ENCODE measurements at places on chromosomes 1 and 21. TPM values are rescaled to one million over a fixed set of nuclear protein-coding genes. Genes with fewer than 3 reads are reported as not detected.

TMEM82 gene
- total RNA-seq, result not detected

CLCA1 gene
- not detected for total RNA-seq

PLEKHN1 gene
- 8.2 TPM for total RNA-seq

RCAN3 gene
- total RNA-seq, result 59.3 TPM

WNT3A gene
- total RNA-seq, result not detected

WDR26 gene
- 118 TPM for total RNA-seq

AMY2B gene
- total RNA-seq, result 6.7 TPM

FUCA1 gene
- 6.3 TPM for total RNA-seq

CFAP107 gene
- not detected for total RNA-seq

BACE2 gene
- 2.2 TPM for total RNA-seq

- DNase-seq, result no peak
Observed at GRCh38 chr1:11334821-11335220, 61.8 kb downstream of the UBIAD1 start.

DNA sequence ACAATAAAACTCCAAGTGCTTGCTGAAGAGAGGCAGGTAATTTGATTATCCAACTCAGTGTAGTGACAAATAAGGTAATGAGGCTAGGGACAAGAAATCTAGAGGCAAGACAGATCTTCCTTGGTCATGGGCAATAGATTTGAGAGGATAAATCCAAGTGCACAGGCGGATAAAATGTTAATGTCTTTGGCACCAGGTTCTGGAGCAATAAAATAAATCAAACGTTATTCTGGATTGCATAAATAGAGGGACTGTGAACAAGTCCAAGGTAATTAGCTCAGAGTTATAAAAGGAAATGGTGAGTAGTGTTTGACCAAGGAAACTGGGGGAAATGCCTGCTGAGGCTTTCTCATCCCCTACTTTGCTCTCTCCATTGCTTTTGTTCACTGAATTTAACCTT lies 329.3 kb upstream of the PROX1 start:
- DNase-seq, result no peak

DNA sequence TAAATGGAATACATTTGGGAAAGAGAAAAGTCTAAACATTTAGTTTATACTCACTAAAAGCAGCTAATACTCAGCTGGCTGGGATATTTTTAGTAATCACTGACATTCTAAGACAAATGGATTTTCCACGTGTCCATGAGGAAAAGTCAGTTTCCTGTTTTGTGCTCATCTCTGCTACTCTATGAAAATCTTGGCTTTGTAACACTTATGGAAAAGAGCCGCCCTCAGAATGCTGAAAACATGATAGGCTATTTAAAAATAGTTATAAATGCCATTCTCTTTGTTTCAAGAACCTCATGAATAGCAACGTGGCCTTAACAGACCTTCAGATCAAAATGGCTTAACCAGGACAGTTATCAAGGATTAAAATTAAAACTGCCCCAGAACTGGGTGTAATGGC lies 29.9 kb downstream of the MRAP start:
- DNase-seq, result no peak

DNA sequence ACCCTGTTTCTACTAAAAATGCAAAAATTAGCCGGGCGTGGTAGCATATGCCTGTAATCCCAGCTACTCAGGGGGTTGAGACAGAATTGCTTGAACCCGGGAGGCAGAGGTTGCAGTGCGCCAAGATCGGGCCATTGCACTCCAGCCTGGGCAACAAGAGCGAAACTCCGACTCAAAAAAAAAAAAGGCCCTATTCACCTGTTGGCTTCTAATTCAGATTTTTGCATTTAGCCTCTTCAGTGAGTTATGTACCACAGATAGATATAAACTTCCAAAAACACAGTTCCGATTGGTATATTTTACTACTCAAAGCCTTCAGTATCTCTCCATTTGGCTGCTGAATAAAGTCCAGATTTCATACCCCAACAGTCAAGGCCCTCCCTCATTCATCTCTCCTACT lies 42.7 kb downstream of the POU2F1 start:
- DNase-seq, result no peak

DNA sequence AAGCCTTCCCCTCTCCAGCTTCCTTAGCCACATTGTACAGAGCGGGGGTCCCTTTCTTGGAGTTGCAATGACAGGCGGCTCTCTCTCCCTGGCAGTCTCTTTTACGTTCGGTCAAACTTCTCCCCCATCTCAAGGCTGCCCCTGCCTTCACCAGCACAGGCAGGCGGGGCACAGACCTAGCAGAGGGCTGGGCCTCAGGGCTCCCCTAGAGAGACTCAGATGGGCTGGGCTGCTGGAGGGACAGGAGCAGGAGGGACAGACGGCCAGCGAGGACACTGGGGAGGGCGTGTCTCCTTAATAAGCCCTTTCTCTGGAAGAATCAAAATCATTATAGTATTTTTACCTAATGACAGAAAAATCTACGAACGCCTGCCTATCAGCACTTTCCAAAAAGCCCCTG lies 79.6 kb downstream of the CASZ1 start:
- DNase-seq, result no peak

DNA sequence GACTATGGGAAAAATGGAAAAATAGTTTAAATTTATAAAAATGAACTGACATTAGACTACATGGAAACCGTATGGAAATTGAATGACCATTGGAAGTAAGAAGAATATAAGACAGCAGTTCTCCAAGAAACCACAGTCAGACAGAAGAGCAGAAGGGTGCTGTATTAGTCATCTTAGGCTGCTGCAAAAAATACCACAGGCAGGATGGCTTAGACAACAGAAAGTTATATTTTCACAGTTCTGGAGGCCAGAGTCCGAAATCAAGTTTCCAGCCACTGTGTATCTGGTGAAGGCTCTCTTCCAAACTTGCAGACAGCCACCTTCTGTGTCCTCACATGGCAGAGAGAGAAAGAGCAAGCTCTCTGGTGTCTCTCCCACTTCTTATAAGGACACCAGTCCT lies 175.2 kb downstream of the DSCAM start:
- no peak for DNase-seq

DNA sequence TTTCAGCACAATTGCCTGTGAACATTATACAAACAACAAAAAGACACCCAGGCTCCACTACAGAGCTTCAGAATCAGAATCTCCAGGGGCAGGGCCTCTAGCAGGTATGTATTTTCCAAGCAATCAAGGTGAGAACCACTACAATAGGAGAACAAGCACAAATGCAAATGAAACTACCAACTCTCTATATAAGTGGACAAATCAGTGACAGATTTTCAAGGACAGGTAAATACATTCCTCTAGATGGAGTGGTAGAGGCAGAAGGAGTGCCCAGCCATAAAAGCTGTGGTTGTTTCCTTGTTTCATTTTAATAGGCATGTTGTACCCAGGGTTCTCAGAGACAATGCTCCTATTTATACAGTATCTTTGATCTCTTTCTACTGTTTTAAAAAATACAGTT lies 20.1 kb upstream of the CCDC17 start:
- no peak for DNase-seq

GRCh38 chr1:203996126-203996525 lies 76.8 kb upstream of the SOX13 start:
- DNase-seq, result no peak

GRCh38 chr1:212743901-212744475 lies 44.3 kb upstream of the BATF3 start:
- no peak for DNase-seq

- DNase-seq, result no peak
Observed at GRCh38 chr1:51927029-51927428, 48.5 kb upstream of the NRDC start.

DNA sequence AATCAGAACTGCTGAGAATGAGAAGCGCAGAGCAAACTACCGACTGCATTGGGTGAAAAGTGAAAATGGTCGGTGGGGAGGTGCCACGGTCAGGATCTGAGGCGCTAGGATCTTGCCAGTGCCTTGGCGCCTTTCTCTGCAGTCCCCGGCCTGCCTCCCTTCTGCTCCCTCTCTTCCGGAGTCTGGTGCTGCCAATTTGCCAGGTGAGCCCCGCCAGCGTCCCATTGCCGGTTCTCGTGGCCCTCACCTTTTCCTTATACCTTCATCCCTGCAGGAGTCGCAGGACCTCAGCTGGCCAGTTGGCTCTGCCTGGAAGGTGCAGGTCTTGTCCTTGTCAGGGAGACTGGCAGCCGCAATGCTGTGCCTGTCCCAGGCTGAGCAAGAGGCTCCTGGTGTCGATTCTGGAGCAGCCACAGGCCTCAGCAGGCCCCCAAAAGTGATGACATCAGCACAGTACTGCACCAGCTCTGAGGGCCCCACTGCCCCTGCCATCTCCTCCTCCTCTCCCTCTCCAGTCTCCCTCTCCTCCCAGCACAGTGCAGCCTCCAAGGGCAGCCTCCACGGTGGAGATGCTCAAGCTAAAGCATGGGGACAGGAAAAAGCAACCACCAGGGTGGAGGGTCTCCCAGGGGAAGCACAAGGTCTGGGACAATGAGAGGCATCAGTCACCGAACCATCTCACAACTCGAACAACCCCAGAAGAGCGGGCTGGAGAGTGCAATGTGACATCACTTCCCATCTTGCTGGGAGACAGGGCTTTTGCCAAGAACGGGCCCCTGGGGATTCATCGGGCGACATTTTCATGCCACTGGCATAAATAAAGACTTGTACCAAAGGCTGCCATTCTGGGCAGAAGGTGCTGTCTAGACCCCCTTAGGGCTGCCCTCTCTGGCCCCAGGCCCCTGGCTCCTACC lies 37.1 kb upstream of the H6PD start:
- DNase-seq, result no peak

- no peak for DNase-seq
Observed at GRCh38 chr1:227472772-227473171, 90.6 kb upstream of the ZNF678 start.

GRCh38 chr1:29370067-29370466 lies 133.7 kb downstream of the PTPRU start:
- DNase-seq, result no peak

- DNase-seq, result no peak
Observed at GRCh38 chr1:1244192-1244811, 2.2 kb downstream of the C1QTNF12 start.

GRCh38 chr1:169692756-169693460 lies 18.5 kb downstream of the SELL start:
- DNase-seq, result peak; percentile 57

- DNase-seq, result no peak
Observed at GRCh38 chr21:45580181-45580575, 37.9 kb upstream of the SLC19A1 start.

GRCh38 chr1:37478451-37478881 lies 4.1 kb downstream of the ZC3H12A start:
- peak; percentile 55 for DNase-seq

DNA sequence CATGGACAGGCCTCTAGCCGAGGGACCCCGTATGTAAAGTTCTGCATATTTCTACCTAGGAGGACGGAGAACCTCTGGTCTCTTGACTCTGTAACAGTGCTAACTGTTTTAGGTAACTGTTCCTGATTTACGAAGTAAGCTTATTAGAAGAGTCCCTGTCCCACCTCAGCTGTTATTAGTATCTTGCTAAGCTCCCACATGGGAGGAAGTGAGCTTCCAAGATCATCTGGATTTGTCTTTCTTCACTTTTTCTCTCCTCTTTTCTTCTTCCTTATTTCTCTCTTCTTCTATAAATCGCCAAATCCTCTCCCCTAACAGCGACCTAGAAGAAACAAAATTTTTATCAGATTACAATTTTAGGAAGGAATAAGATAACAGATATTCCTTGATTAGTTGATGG lies 4.4 kb downstream of the CD53 start:
- DNase-seq, result no peak

DNA sequence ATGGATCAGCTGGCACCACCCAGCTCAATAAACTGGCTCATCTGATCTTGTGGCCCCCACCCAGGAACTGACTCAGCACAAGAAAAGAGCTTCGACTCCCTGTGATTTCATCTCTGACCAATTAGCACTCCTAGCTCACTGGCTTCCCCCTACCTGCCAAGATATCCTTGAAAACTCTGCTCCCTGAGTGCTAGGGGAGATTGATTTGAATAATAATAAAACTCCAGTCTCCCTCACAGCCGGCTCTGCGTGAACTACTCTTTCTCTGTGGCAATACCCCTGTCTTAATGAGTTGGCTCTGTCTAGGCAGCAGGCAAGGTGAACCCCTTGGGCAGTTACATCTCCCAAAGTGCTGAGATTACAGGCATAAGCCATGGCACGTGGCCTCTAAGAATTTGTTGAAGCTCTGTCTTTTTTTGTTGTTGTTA lies 11.8 kb upstream of the RHBDL2 start:
- no peak for DNase-seq

GRCh38 chr1:211843018-211843417 lies 12.5 kb upstream of the LPGAT1 start:
- no peak for DNase-seq

DNA sequence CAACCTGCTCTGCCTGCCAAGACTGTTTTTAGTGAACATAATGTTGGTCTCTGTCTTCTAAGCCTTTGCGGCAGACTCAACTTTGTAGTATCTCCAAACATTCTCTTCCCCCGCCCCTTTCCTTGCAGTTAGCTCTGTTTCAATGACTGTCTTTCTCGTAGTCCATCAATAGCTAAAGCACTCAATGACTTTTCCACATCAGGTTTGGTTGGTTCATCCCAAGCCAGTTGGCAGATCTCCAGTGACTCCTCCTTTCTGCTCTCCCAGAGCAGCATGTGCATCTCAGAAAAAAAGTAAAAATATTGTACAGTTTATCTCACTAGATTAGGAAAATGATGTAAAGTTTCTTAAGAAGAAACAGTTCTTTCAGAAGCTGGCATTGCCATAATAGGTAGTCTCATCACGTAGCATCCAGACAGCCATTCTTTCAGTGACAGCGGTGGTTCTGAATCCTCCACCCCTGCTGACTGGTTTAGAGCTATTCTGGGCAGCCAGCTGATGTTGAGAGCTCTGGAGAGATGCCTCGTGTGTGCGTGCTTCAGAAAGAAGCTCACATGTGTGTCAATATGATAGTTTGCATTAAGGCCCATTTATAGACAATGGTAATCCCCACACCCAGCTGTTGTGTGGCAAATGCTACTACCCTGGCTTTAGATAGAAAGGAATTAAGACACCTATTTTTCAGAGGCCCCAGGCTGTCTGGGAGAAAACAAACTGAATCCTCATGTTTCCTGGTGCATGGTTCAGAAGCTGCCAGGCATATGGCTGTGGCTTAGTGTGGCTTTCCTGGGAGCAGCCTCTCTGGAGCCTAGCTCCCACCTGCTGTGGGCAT lies 53.2 kb downstream of the CNN3 start:
- DNase-seq, result no peak

GRCh38 chr1:87243573-87243972 lies 85.1 kb upstream of the LMO4 start:
- no peak for DNase-seq

DNA sequence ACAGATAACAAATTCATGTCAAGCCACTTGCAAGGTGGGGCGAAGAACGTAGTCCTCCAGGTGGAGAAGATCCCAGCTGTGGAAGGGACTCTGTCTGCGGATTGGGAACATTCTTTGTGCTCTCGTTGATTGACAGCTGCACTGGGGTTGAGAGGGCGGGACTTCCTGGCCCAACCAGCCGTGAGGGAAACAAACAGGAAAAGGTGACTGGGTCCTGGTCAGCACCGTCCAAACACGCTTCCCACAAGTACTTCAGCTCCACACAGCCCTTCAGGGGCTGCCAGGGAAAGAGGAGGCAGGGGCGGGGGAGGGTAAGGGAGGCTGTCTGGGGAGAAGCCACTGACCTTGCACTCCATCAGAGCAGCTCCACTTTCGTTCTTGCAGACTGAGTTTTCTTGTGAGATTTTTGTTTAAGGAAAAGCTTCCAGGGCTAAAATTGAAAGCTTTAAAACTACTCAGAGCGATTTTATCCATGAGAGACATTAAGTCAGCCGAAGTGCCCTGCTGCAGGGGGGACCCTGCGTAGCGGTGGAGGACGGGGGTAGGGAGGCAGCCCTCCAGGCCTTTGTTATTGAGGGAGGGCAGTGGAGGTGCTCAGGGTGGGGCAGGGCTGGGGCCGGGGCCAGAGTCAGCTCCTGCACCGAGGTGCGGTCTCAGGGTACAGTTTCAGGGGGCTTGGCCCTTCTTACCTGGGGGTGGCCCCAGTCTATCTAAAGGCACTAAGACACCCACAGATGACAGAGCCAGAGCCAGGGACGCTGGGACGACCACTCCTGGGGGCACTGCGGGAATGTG lies 21.6 kb upstream of the STUM start:
- DNase-seq, result no peak
